Activated CD4-positive, alpha-beta T cell treated with anti-CD3 and anti-CD28 coated beads, Interleukin-2, amount 10 ng/mL, durations not matched to agents 24 days and 14 days (primary cell): ENCODE measurements at places on chromosomes 12 and 14. TPM values are rescaled to one million over a fixed set of nuclear protein-coding genes. Genes with fewer than 3 reads are reported as not detected.
A peak's percentile ranks its signal among the peaks of the same experiment; 100 is the strongest.

DNA sequence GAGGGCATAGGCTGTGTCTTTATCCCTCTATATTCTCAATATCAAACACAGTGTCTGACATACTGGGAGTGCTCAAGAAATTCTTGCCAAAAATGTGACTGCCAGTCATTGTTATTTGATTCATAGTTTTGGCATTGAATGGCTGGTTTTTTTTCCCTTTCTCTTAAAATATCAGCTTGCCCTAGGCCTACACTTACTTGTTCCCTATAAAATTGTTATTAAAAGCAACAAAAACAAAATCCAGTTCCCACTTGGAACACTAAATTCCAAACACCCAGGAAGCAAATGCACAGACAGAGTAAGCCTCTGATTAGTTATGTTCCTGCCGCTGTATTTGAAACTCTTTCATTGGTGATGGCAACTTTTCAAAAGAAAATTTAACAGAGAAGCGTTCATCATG lies 110.7 kb downstream of the WIF1 start:
- DNase-seq = no peak
- no peak overlapping the region for H3K27ac ChIP-seq
- no peaks in the 10 kb centered on the region for H3K36me3 ChIP-seq
- H3K4me3 ChIP-seq = no peak overlapping the region
- H3K4me1 ChIP-seq = no peaks in the 10 kb centered on the region
- no peaks in the 10 kb centered on the region for H3K27me3 ChIP-seq

GRCh38 chr14:91273885-91274273 lies 29.4 kb upstream of the GPR68 start:
- H3K27ac ChIP-seq = no peak overlapping the region
- no peaks in the 10 kb centered on the region for H3K27me3 ChIP-seq
- H3K4me1 ChIP-seq = peaks cover 9% of the 10 kb centered on the region
- no peak overlapping the region for H3K4me3 ChIP-seq
- no peak for DNase-seq

DNA sequence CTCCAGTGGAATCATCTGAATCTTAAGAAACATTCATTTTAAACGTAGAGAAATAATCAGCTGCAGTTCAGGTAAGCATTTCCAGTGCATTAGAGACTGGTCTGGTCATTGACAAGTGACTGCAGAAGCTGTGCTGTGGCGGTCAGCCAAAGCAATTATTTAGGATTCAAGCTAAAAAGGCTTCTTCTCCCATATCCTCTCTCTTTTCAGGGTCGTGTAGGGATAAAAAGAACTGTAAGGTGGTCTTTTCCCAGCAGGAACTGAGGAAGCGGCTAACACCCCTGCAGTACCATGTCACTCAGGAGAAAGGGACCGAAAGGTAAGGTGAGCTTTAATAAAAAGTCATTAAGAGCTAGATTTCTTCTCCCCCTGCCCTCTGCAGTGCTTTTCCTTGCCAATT lies 48.1 kb downstream of the MSRB3 start:
- H3K4me1 ChIP-seq = no peaks in the 10 kb centered on the region
- H3K4me3 ChIP-seq = no peak overlapping the region
- H3K27me3 ChIP-seq = peaks cover 10% of the 10 kb centered on the region
- DNase-seq = no peak

- no peak overlapping the region for H3K27ac ChIP-seq
- peak; percentile 50 for DNase-seq
- H3K4me1 ChIP-seq = no peaks in the 10 kb centered on the region
- H3K4me3 ChIP-seq = no peak overlapping the region
- peaks cover 35% of the 10 kb centered on the region for H3K36me3 ChIP-seq
- H3K27me3 ChIP-seq = no peaks in the 10 kb centered on the region
Observed at GRCh38 chr14:45038865-45039264, 45.1 kb upstream of the PRPF39 start.

- peak overlapping the region; percentile 90 for H3K27ac ChIP-seq
- H3K27me3 ChIP-seq = no peaks in the 10 kb centered on the region
- peak overlapping the region; percentile 98 for H3K4me3 ChIP-seq
Observed at GRCh38 chr12:64450711-64451486, 1.0 kb upstream of the TBK1 start.

DNA sequence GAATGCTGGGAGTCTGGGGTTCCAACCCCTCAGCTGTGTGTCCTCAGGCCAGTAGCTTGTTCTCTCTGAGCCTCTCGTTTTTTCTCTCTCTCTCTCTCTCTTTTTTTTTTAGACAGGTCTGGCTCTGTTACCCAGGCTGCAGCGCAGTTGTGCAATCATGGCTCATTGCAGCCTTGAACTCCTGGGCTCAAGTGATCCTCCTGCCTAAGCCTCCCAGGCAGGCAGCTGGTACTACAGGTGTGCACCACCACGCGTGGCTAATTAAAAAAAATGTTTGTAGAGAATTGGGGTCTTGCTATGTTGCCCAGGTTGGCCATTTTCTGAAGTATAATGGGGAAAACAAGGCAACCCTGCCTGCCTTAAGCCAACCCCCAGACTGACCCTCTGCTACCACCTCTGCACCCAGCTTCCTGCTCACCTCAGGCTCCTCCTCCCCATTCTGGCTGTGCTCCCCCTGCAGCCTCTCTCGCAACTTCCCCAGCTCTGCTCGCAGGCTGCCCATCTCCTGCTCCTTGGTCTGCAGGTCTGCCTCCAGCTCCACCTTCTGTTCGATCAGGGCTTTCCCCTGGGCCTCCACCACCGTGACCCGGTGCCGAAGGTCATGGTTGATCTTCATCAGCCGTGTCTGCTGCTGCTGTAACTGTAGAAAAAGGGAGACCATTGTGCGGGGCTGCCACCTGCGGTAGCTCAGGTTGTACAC lies 35.2 kb downstream of the RILPL1 start:
- no peaks in the 10 kb centered on the region for H3K4me1 ChIP-seq
- H3K36me3 ChIP-seq = peaks cover 2% of the 10 kb centered on the region
- no peak overlapping the region for H3K4me3 ChIP-seq
- DNase-seq = no peak

DNA sequence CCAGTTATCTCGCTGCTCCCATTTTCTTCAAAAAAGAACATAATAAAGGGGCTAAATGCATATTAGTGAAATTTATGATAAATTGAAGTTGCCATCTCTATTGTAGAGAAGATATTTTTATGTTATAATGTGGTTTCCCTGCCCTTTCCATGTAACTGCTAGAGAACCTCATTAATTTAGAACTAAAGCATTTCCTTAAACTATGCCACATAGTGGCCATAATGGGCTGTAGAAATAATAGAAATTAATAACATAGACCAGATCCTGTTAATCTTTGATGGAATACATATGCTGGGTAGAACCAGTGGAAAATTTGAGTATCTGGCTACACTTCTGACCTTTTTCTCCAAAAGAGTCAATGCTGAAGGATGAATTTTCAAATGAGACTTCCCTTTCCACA lies 376.7 kb downstream of the PDZRN4 start:
- H3K36me3 ChIP-seq = no peaks in the 10 kb centered on the region
- H3K27me3 ChIP-seq = no peaks in the 10 kb centered on the region
- DNase-seq = no peak
- H3K27ac ChIP-seq = no peak overlapping the region
- H3K4me3 ChIP-seq = no peak overlapping the region

- peaks cover 38% of the 10 kb centered on the region for H3K4me1 ChIP-seq
- H3K27ac ChIP-seq = peak overlapping the region; percentile 68
- no peak overlapping the region for H3K4me3 ChIP-seq
- H3K27me3 ChIP-seq = no peaks in the 10 kb centered on the region
Observed at GRCh38 chr14:44960646-44961045, 1.1 kb downstream of the KLHL28 start.

DNA sequence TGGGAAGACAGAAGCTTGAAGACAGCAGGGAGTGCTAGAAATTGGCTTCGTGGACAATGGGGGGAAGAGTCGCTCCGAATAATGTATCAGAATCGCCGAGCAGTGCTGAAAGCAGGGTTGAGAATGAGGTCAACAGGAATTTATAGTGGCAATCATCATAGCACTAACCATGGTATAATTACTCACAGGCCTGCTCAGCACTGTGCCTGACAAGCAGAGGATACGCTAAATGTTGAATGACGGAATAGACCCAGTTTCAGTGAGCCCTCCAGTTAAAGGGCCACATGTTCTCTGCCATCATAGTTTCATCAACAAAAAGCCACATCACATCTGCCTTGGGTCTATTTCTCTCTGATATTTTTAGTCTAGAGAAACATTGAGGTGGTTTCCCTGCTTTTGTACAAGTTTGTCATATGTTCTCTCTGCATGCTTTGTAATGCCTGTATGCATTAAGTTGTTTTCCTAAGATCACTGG lies 130.3 kb upstream of the EGLN3 start:
- no peak overlapping the region for H3K4me3 ChIP-seq
- H3K27ac ChIP-seq = no peak overlapping the region
- peaks cover 10% of the 10 kb centered on the region for H3K4me1 ChIP-seq

- H3K4me1 ChIP-seq = no peaks in the 10 kb centered on the region
- H3K27ac ChIP-seq = no peak overlapping the region
- H3K36me3 ChIP-seq = no peaks in the 10 kb centered on the region
- DNase-seq = no peak
Observed at GRCh38 chr12:3042394-3042793, 34.8 kb upstream of the TSPAN9 start.

GRCh38 chr14:61322011-61322798 lies 826 bp downstream of the PRKCH start:
- DNase-seq = no peak
- H3K27me3 ChIP-seq = no peaks in the 10 kb centered on the region
- peak overlapping the region; percentile 93 for H3K4me3 ChIP-seq

Gene WNT1
- total RNA-seq = not detected in 2 replicates

GRCh38 chr14:65959563-65960024 lies 526.6 kb upstream of the CCDC196 start:
- peaks cover 37% of the 10 kb centered on the region for H3K4me1 ChIP-seq
- no peak overlapping the region for H3K27ac ChIP-seq

GRCh38 chr12:45742590-45742989 lies 13.1 kb downstream of the ARID2 start:
- H3K36me3 ChIP-seq = peaks cover 34% of the 10 kb centered on the region
- peaks cover 24% of the 10 kb centered on the region for H3K4me1 ChIP-seq
- DNase-seq = no peak
- no peak overlapping the region for H3K27ac ChIP-seq
- no peaks in the 10 kb centered on the region for H3K27me3 ChIP-seq

GRCh38 chr12:22702690-22703089 lies 77.7 kb downstream of the ETNK1 start:
- peaks cover 8% of the 10 kb centered on the region for H3K4me1 ChIP-seq
- no peak overlapping the region for H3K27ac ChIP-seq
- H3K36me3 ChIP-seq = no peaks in the 10 kb centered on the region
- no peak overlapping the region for H3K4me3 ChIP-seq
- DNase-seq = no peak
- H3K27me3 ChIP-seq = peaks cover 4% of the 10 kb centered on the region

DNA sequence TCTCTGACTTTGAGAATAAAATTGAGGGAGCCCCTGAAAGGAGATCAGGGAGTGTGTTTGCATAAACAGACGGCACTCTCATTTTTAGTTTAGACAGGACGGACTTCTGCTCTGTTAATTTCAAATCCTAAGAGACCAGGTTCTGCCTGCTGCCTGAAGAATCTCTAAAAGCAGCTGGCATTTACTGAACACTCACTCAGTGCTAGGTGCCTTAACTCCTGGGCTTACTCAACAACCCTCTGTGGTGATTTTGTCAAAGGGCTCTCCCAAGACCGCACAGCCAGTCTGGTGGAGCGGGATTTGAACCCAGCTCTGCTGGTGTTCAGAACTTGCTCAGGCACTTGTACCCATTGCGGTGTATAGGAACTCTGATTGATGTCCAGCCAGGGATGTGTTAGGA lies 2.2 kb downstream of the ORAI1 start:
- H3K27me3 ChIP-seq = no peaks in the 10 kb centered on the region
- H3K4me1 ChIP-seq = peaks cover 57% of the 10 kb centered on the region
- peak overlapping the region; percentile 97 for H3K27ac ChIP-seq
- H3K4me3 ChIP-seq = peak overlapping the region; percentile 86

DNA sequence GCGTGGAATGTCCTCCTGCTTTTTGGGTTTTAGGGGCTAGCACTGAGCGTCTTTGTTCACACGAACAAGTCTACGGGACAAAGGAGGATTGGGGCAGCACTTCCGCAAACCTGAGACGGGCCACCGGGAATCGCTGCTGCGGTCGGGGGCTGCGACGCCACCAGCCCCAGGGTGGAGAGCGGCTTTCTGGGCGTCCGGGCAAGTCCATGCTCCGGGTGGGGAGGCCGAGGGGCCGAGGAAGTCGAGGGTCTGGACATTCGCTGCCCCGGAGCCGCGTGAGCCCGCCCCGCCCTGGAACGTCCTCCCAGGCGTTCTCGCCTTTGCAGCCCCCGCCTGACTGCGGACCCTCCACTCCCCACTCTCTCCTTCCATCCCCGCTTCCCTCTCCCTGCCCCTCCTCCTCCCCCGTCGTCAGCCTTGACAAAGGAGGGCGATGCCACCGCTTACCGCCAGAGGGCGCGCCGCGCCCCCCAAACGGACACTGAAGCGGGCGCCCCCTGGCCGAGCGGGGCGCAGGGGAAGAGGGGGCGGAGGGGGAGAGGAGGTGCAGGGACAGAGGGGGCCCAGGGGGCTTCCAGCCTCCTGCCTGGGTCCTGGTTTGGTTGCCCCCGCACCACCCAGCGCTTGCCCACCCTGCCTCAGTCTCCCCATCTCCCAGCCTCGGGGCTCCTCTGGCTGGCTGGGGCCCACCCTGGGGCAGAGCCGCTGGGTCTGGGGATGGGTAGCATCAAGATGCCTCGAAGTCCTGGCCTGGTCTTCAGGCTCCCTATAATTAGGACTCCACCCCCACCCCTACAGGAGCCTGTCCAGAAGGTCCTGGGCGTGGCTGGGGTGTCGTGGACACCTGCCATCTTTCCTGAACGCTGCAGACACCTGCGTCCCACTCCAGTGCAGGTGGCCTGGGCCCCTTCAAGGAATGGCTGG lies 39.1 kb upstream of the INF2 start:
- no peaks in the 10 kb centered on the region for H3K4me1 ChIP-seq
- peaks cover 11% of the 10 kb centered on the region for H3K27me3 ChIP-seq
- no peak overlapping the region for H3K27ac ChIP-seq
- H3K36me3 ChIP-seq = no peaks in the 10 kb centered on the region
- peak overlapping the region; percentile 59 for H3K4me3 ChIP-seq
- DNase-seq = peak; percentile 89

- no peak for DNase-seq
- H3K27ac ChIP-seq = peak overlapping the region; percentile 35
- H3K36me3 ChIP-seq = peaks cover 30% of the 10 kb centered on the region
- H3K4me1 ChIP-seq = peaks cover 68% of the 10 kb centered on the region
- H3K4me3 ChIP-seq = peak overlapping the region; percentile 15
Observed at GRCh38 chr14:69693801-69694729, 72.9 kb upstream of the SRSF5 start.

GRCh38 chr12:102167821-102168604 lies 29.6 kb downstream of the PMCH start:
- H3K27ac ChIP-seq = peak overlapping the region; percentile 83
- peaks cover 24% of the 10 kb centered on the region for H3K36me3 ChIP-seq
- H3K27me3 ChIP-seq = no peaks in the 10 kb centered on the region
- H3K4me3 ChIP-seq = peak overlapping the region; percentile 10
- peaks cover 20% of the 10 kb centered on the region for H3K4me1 ChIP-seq

Gene ALDH1L2
- total RNA-seq = 1.3 and 1.5 TPM in 2 replicates

GRCh38 chr12:65632131-65632855 lies 192.0 kb upstream of the HMGA2 start:
- no peak for DNase-seq
- H3K27me3 ChIP-seq = no peaks in the 10 kb centered on the region
- no peak overlapping the region for H3K4me3 ChIP-seq
